ENCODE measurements at places on chromosomes 4 and X. TPM values are rescaled to one million over a fixed set of nuclear protein-coding genes. Genes with fewer than 3 reads are reported as not detected.

GRCh38 chr4:71732066-71732465 lies 51.8 kb downstream of the GC start:
- no peak for DNase-seq

DNA sequence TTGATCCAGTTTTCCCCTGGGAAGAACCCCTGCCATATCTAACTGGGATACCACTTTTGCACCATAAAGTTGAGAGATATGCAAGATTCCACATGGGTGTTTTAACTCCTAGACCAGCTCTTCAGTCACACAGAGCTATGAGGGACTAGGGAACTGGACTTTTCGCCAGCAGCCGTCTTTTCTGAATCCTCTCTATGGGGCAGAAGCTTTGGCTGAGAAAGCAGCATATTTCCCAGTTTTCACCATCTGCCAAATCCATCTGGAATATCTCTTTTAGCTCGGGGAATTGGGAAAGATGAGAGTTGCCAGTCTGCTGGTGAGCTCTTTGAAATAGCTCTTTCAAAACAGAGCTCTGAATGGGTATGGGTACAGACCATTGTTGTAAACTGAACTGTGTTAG lies 20.9 kb downstream of the APOOL start:
- no peak for DNase-seq

- DNase-seq: no peak
Measured at GRCh38 chr4:51862781-51863180, 19.8 kb downstream of the DCUN1D4 start.

GRCh38 chr4:23720556-23720955 lies 169.3 kb downstream of the PPARGC1A start:
- no peak for DNase-seq

- DNase-seq: peak; percentile 63
Measured at GRCh38 chrX:140057001-140057411, 91.7 kb upstream of the CXorf66 start.

DNA sequence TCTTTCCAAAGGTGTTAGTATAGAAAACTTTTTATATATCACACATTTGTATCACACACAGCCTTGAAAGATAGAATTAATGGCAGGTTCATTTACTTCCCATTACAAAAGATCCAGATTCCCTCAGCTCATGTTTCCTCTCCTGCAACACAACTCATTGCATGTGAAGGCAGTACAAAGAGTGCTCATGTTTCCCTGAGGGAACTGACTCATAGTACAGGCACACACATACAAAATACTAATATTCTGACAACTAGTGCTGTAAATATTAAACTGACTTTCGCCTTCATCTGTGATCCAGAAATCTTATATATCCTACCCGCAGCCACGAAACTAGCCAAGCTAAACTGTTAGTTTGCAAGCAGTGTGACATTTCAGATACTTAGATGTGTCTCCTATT lies 819.8 kb upstream of the PCDH7 start:
- no peak for DNase-seq

DNA sequence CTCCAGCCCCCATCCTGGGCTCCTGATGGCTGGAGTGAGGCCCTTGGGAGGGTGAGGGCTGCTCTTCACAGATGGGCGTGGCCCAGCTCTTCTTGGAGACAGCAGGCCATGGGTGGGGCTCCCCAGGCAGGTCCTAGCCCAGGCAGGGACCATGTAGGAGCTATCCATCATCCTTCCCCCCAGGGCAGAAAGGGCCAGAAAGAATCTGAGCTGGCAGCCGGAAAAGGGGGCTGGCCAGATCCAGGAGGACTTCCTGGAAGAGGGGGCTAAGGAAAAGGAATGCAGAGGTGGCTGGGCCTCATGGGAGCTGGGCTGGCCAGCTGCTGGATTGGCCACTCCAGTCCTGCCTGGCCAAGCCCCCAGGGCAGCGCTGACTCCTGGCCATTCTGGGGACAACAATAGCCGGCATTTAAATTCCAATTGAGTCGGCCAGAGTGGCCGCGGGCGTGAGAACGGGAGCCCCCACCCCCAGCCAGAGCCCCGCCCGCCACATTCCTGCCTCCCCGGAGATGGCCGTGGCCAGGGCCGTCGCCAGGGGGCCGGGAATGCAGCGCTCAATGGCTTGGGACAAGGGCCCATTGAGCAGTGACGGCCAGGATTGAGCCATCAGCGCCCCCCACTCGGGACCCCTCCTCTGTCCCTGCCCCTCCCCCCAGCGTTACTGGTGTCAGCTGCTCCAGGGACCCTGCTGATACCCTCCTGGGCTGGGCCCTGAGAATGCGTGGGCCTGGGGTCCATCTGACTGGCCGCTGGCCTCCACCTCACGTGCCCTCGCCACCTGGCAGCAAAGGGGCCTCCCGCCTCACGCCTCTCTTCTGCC lies 15.1 kb upstream of the FGFR3 start:
- no peak for DNase-seq

GRCh38 chrX:866441-866990 lies 235.9 kb downstream of the SHOX start:
- no peak for DNase-seq

- DNase-seq: no peak
Measured at GRCh38 chr4:25857403-25857802, 5.4 kb downstream of the SEL1L3 start.

GRCh38 chr4:112076919-112077608 lies 68.2 kb upstream of the FAM241A start:
- no peak for DNase-seq

- DNase-seq: no peak
Measured at GRCh38 chr4:6110681-6111353, 89.5 kb downstream of the JAKMIP1 start.

GRCh38 chr4:25523405-25523804 lies 132.2 kb upstream of the SLC34A2 start:
- no peak for DNase-seq

DNA sequence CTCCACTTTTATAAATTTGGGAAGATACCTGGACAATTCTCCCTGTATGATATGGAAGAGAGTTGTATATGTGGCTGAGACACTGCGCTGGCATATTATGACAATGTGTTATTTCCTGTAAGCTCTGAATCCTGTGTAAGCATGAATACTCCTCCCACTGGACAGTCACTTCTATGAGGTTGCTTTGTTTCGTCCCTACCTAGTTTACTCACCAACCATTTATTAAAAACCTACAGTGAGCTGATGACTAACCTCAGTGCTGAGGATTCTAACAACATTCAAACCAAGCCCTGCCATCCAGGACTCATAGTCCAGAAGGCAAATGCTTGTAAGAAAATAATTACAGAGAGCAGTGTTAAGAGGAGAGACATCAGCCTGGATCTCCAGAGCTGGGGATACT lies 1632.9 kb upstream of the TENM3 start:
- DNase-seq: no peak

DNA sequence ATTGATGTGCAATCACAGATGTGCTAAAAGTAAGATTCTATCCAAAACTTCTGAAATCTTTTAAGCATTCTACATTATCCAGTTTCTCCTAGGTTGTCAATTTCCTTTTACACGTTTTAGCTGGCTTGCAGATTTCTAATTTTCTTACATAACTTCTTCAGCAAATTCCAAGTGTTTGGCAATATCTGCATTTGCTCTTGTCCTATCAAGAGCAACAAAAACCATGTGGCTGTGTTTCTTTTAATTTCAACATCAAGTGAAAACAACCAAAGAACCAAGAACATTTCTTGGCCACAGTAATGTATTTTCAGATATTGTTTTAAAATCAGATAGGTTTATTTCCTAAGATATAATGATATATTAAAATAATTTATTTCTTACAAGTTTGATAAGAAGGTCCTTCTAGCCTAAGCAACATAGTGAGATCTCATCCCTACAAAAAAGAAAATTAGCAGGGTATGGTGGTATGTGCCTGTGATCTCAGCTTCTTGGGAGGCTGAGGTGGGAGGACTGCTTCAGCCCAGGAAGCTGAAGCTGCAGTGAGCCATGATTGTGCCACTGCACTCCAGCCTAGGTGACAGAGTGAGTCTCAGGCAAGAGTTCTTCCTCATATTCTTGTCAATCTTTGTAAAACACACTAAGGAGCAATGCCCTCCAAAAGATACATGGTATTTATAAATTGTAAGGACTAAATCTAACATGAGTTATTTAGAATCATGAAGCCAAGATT lies 131.4 kb upstream of the NAP1L5 start:
- no peak for DNase-seq

DNA sequence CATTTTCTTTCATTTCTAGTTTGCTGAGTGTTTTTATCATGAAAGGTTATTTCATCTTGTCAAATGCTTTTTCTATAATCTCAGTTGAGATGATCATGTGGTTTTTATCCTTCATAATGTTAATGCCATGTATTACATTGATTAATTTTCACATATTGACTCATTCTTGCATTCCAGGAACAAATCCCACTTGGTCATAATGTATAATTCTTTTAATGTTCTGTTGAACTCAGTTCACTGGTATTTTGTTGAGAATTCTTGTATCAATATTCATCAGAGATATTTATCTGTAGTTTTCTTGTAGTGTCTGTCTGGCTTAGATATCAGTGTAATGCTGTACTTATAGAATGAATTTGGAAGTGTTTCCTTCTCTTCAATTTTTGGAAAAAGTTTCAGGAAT lies 16.7 kb upstream of the LHFPL1 start:
- DNase-seq: no peak

- DNase-seq: no peak
Measured at GRCh38 chrX:38365954-38366353, 13.6 kb downstream of the OTC start.

GRCh38 chr4:185589067-185589836 lies 53.9 kb upstream of the PDLIM3 start:
- DNase-seq: no peak

GRCh38 chrX:44308869-44309268 lies 34.6 kb downstream of the EFHC2 start:
- no peak for DNase-seq

GRCh38 chr4:110484767-110485166 lies 8.8 kb downstream of the ENPEP start:
- DNase-seq: no peak

GRCh38 chrX:13876652-13877051 lies 59.8 kb upstream of the GPM6B start:
- DNase-seq: no peak

DNA sequence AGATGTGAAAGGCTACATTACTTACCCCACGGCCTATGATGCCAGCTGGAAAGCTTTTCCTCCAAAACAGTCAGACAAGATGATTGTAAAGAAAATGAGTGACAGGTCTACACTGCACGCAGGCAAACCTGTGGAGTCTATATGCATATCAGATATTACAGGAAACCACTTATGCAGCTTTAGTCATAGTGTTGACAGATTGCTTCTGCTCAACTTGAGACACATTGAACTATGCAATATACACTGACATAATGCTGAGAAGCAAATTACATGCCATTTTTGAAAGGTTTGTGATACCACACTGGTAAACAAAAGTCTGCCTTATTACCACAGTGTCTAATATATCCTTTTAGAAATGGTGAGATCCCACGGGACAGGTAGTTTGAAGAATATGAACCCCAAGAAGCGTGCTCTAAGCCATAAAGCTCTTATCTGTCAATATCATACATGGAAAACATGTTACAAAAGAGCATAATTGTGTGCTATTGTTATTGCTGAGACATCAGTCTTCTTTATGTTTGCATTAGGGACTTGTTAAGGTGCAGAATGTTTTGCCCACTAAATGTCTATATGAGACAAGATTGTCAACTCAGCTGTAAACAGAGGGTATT lies 1835.8 kb upstream of the TENM3 start:
- no peak for DNase-seq

DNA sequence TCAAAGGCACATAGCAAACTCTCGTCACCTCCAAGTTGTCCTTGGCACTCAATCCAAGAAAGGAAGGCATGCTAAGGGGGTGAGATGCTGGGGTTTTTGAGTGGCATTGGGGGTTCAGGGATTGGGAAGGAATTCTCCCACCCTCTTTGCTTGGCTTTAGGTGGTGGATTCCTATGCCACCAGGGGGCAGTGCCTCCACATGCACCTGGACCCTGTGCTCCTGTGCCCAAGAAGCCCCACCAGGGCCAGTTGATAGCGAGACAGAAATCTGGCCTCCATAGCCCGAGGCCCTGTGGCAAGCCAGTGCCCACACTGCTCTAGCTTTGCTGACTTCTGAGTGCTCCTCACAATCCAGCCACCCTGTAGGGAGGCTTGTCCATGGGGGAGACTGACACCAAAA lies 2.0 kb upstream of the FATE1 start:
- peak; percentile 10 for DNase-seq

DNA sequence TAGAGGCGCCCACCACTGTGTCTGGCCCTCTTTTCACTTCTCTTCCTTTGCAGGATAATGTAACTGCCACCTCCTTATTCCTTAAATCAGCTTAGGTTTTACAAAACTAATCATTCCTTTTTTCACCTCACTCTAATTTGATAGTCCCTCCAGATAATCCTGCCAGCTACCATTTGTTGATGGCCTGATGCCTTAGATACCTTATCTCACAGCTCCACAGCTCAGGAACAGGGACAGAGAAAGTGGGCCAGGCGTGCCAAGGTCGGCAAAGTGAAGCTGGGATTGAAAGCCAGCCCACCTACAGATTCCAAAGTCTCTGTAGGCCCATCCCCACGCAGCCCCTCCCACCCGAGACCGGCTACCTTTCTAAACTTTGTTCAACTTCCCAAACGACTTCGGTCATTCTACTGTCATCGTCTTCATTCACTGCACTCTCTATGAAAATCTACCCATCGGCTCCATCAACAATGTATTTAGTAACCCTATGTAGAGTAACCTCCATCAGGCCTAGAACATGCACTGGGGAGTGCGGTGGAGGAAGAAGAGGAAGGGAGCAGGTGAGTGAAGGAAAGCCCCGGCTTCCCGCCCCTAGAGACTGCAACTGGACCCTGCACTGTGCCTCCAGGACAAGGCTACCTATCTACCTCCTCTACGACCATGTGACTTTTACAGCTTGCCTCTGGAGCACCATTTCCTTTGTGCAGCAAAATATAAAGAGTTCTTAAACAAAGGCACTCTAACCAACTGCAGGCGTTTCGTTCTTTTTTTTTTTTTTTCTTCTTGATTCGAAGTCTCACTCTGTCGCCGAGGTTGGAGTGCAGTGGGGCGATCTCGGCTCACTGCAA lies 1.5 kb downstream of the CASP6 start:
- DNase-seq: no peak

DNA sequence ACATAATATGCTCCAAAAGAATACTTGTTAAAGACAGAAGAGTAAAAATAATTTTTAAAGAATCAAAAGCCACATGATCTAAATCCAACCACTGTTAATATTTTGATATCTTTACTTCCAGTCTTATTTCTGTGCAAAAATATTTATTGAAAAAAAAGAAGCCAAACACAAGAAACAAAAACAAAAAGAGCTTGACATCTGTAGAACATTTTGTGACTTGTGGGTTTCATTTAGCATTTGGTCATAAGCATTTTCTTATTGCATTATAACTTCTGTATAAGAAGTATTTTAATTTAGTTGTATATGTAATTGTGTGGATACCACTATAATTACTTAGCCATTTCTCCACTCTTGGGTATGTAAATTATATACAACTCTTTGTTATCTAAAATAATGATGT lies 63.1 kb downstream of the DIPK2B start:
- no peak for DNase-seq

DDX60 gene
- 28.9 TPM for total RNA-seq

SUPT20HL2 gene
- not detected for total RNA-seq

DDIT4L gene
- 0.34 TPM for total RNA-seq

TAF7L gene
- total RNA-seq: not detected

IGSF1 gene
- not detected for total RNA-seq

NEUROG2 gene
- not detected for total RNA-seq

GLRA3 gene
- total RNA-seq: not detected

KIAA1210 gene
- total RNA-seq: not detected

NXF2 gene
- not detected for total RNA-seq

CC2D2A gene
- not detected for total RNA-seq

ZNF732 gene
- total RNA-seq: not detected

Measured in activated CD4-positive, alpha-beta memory T cell treated with anti-CD3 and anti-CD28 coated beads for 36 hours (primary cell).